ENCODE measurements at places on chromosomes 16 and 17.

- no peak for DNase-seq
Measured at GRCh38 chr17:55487695-55488432, 23.4 kb downstream of the SMIM36 start.

DNA sequence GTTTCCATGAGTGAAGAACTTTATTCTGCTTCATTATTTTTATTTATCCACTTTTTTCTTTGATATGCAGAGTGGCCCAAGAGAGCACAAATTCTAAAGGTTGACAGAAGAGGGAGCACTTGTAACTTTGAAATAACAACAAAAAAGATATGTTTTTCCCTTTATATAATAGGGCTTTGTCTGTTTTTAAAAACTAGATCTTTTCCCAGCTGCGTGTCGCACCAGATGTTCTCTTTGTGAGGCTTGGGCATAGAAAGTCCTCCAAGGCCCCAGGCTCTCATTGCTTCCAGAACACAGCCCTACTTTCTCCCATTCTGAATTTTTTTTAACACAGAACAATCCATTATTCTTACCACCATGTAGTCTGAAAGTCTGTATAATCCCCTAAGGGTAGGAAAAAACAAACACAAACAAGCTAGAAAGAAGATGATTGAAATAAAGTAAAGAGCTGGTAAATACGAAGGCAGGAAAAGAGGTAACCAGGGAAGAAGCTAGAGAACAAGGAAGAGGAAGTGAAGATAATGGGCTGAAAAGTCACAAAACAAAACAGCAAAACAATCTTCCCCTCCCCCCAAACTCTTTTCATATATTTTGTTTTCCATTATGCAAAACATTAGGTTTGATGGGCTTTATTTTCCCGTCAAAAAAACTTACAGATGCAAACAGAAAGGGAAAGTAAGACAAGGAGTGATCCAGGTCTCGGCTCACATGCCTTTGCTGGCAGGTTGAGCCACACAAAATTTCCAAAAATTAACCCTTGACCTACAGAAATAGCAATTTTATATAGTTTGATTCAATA, 160.4 kb downstream of the ABCA8 start:
- no peak for DNase-seq

DNA sequence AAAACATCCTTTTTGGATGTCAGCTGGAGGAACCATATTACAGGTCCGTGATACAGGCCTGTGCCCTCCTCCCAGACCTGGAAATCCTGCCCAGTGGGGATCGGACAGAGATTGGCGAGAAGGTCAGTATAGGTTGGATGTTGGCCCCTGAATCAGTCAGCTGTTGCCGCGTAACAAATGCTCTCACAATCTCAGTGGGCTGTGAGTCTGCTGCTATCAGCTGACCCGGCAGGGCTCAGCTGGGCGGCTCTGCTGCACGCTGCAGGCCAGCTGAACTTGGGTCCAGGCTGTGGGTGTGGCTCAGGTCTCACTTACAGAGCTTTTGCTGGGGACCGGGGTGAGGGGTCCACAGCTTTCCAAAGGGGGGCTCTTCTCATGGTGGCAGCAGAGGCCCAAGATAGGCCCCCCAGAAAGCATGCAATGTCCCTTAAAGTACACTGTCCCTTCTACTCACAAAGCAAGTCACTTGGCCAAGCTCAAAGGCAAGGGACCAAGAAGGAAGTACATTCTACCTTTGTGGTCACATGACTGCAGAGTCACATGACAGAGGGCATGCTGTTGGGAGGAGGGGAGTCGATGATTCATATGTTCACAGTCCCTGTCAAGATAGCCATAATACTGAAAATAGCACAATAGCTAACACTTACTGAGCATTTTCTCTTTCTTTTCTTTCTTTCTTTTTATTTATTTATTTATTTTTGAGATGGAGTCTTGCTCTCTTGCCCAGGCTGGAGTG, 134.2 kb downstream of the ABCC1 start:
- no peak for DNase-seq

DNA sequence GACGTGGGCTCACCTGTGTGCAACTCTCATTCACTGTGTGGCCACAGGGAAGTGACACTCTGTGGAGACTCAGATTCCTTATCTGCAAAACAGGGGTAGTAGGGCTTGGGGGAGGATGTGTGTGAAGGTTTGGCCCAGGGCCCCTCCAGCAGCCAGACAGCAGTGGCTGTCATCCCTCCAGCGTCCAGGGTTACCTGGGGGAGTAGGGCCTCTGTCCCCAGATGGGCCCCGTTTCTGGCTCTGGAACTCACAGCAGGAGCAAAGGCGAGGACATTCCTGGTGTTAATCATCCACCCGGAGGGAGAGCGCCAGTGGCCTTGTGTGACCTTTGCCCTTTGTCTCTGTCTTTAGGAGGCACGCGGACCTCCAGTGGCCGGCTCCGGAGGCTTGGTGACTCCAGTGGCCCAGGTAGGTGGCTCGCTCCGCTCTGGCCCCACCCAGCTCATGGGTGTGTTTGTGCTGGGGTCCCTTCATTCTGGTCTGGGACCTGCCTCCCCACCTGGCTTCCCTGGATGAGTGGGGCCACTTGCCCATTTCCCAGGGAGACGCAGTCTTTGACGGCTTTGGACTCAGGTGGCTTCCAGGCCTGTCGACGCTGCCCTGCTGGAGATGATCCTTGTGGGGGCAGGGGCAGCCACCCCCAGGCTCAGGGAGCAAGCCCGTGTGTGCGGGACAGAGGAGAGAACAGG, 166.2 kb downstream of the SEC14L1 start:
- DNase-seq = no peak

GRCh38 chr17:2549392-2550211, 37.9 kb upstream of the METTL16 start:
- no peak for DNase-seq

GRCh38 chr17:76845541-76846017, 22.6 kb upstream of the MGAT5B start:
- no peak for DNase-seq

DNA sequence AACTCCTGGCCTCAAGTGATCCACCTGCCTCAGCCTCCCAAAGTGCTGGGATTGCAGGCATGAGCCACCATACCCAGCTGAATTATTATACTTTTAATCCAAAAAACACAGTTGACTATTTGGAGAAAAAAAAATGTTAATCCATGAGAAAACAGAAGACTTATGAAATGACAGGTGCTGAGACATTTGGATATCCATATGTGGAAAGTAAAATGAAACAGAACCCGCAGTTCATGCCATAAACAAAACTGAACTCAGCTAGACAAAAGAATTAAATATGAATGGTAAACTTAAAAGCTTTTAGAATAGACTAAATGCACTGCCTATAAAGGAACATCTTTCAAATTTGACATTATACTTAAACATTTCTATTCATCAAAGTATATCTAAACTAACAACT, 8.2 kb upstream of the RBBP6 start:
- no peak for DNase-seq

GRCh38 chr17:73798111-73798748, 154.0 kb upstream of the SDK2 start:
- DNase-seq = no peak

Measured in right kidney (tissue), 9 donors.